Stromal cell of bone marrow (primary cell): ENCODE measurements at places on chromosomes 7 and 10.

DNA sequence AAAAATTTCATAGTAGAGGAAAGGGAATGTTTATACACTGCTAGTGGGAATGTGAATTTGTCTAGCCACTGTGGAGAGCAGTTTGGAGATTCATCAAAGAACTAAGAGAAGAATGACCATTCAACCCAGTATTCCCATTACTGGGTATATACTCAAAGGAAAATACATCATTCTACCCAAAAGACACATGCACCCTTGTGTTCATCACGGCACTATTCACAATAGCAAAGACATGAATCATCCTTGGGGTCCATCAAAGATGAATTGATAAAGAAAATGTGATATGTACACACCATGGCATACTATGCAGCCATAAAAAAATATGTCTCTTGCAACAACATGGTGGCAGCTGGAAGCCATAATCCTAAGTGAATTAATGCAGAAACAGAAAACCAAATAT is 825.7 kb downstream of the TNS3 start:
- no peak for DNase-seq

DNA sequence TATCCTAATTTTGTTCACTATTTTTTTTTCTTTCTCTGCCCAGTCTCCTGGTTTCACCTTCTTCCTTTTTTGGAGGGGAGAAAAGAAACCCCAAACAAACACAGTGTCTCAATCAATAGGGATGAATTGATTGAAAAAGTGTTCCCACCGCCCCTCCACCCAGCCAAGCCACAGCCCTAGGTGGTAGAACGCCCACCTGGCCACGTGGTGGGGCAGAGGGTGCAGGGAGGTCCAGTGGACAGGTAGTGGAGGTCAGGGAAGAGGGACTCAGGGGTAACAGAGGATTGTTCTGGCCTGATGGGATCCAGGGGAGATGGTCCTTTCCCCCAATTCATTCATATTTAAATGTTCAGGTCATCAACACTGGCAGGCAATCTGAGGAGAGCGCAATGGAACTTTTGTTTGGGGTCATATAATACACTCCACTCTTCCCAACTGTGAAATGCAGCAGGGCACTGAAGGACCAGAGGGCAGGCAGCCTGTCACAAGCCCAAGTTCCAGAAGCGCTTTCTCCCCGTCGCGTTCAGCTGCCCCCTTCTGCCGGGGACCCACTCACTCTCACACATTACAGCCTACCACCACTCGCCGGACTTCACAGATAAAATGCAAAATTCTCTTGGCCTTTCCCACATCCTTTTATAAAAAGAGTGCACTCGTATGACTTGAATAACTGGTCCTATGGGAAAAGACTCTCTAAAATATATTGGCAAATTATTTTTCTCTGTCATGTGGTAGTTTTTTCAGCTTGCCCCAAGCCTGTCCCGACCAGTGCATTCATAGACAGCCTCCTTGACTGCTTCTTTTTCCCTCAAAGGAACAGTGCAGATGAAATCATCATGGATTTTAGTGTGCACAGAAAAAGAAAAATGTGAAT is 1.6 kb downstream of the INHBA start:
- DNase-seq, result no peak

DNA sequence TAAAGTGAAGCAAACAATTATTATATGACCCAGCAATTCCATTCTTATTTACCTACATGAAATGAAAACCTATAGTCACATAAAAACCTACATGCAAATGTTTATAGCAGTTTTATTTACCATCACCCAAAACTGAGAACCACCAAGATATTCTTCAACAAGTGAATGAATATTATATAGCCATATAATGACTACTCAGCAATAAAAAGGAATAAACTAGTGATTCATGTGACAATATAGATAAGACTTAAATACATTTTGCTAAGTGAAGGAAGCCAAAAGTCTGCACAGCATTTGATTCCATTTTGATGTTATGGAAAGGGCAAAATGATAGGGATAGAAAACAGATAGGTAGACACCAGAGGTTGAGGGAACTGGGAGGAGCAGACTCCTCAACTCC is 31.7 kb downstream of the PODXL start:
- DNase-seq, result no peak

DNA sequence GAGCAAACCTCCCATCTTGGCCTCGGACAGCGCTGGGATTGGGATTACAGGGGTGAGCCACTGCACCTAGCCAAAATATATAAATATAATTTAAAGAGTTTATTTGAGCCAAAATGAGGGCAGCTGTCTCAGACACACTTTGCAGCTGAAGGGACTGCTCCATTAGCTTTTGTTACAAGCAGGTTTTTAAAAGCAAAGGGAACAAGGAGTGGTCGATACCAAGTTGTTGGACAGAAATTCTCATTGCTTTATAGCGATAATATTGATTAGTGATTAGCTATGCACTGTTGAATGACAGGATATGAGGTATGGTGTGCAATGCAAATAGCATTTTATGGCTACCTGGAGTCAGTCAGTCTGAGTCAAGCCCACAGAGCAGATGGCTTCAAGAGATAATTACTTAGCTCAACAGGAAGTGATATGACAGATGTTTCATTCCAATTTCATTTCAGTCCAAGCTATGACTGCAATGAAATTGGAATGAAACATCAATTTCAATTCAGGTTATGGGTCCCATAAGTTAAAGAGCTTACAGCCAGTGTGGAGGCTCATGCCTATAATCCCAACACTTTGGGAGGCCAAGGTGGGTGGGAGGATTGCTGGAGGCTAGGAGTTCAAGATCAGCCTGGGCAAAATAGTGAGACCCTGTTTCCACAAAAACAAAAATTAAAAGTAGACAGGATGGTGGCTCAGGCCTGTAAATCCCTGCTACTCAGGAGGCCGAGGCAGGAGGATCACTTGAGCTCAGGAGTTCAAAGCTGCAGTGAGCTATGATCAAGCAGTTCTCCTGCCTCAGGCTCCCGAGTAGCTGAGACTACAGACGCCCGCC is 23.1 kb downstream of the TYW1 start:
- no peak for DNase-seq

DNA sequence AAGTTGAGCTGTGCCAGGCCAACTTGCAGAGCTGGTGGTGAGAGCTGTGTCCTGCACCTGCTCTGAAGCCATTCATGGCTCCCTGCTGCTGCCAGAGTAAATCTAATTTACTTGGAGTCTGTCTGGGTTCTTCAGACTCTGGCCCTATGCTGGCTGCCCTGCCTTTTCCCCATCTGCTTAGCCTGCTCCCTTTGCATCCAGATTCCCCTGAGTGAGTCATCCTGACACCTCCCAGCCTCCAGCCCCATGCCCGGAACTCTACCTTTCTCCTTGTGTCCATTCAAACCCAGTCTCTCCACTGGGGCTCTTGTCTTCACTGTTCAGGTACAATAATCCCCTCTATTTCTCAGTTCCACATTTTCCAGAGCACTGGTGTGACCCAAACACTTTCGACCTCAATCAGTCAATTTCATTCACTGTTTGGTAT is 434.4 kb upstream of the ZMIZ1 start:
- no peak for DNase-seq

GRCh38 chr10:84293574-84294016 is 34.8 kb upstream of the CCSER2 start:
- no peak for DNase-seq

- no peak for DNase-seq
Measured at GRCh38 chr10:5511231-5511884, 12.0 kb upstream of the CALML5 start.

- DNase-seq, result peak; percentile 45
Measured at GRCh38 chr7:2811476-2812113, 32.5 kb downstream of the GNA12 start.

DNA sequence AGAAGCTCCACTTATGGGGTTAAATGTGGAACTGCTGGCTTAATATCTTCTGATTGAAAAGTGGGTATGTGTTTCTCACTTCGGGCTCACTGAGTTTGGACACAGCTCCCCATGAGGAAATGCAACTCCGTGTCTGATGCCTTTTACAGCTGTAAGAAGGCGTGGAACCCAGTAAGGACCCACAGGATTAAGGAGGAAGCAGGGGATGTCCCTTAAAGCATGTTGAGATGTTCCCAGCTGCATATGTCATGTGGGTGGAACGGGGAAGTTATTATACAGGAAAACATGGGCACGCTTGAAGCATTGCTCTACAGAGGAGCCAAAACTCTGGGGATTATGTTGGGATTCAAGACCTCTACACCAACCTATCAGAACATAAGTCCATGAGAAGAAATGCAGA is 224.4 kb downstream of the NEBL start:
- DNase-seq, result no peak

GRCh38 chr7:2666155-2666554 is 21.8 kb upstream of the AMZ1 start:
- no peak for DNase-seq

DNA sequence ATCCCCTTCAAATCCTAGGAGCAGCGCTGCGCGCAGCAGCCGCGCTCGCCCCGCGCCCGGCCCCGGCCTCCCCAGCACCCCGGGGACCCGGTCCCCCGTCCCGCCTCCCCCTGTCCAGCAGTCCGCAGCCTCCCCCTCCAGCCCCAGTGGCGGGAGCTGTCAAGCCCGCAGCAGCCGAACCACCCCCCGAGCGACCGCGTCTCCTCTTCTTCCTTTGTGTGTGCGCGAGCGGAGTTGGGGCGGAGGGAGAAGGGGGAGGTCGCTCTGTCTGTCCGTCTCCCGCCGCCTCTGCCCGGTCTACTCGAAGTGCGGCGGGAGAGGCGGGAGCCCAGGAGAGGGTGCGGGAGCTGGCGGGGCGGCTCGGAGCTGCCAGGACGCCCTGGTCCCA is 375 bp upstream of the CHN2 start:
- DNase-seq, result no peak

- no peak for DNase-seq
Measured at GRCh38 chr7:155219947-155220769, 77.5 kb upstream of the INSIG1 start.

- DNase-seq, result no peak
Measured at GRCh38 chr10:71748671-71749191, 24.6 kb downstream of the VSIR start.

DNA sequence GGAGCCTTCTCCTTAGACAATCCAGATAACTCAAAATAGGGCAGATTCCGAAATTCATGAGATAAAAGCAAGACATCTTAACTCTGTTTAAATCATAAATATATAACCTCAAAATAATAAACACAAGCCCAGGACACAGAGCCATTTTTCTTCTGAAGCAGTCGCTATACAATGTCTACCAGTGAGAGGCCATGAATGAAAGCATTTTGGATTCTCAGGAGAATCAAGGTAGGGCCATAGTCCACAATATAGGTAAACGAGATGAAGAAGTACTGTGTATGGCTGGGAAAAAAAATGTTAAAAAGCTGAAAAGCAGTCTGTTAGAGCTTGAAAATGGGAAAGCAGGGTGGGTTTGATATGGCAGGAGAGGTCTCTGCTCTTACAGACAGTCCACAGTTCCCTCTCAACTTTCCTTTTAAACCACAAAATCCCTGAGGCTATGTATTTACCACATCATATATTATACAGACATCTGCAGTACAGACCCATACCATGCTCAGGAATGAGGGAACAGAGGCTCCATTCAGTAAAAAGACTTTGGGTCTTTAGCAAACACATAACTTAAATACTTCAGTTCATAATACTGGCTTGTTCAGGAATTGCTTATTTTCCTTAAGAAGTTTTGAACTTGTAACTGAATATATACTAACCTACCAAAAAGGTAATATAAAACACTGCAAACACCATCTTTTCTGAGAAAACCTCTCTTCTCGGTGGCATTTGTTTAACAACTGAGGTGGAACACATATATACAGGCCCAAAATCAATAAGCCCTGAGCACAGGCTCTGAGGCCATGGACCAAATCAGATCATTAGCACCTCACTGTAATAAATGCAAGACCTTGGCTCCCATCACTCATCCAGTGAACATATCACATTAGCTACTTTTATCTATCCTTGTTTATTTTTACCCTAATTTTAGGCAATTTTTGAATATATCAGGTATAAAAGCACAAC is 109.3 kb downstream of the SORBS1 start:
- DNase-seq, result no peak

DNA sequence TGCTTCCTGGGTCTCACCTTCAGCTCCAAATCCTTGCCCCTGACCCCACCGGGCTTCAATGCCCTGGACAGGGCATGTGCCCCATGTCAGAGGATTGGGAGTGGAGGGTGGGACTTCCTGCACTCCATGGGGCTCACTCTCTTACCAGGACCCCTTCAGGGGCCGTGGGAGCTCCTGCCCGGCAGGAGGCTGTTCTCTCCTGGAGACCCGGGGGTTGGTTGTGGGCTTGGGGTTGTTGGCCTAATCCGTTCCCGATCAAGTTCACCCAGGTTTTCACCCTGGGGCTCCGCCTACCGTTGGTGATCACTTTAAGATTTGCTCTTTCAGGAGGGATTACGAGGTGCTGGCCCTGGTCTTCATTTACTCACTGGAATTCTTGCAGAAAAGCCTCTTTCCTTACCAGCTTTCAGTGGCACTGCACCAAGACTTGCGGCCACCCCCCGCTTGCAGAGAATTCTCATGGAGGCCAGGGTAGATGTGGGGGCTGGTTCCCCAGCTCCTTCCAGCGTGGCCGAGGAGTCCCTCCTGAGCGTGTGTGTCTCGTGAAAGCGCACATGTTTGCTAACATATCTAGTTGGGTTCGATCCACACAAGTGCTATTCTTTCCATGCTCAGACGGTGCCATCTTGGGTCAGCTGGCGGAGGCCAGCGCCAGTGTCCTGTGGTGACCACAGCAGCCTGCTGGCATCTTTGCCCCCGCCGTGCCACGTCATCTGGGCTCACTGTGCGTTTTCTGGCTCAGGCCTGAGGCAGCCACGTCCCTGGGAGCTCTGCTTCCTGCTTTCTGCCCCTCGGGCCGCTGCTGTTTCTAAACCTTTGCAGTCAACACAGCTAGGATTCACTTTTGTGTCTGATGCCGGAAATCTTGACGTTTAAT is 15.6 kb downstream of the PWWP2B start:
- no peak for DNase-seq

DNA sequence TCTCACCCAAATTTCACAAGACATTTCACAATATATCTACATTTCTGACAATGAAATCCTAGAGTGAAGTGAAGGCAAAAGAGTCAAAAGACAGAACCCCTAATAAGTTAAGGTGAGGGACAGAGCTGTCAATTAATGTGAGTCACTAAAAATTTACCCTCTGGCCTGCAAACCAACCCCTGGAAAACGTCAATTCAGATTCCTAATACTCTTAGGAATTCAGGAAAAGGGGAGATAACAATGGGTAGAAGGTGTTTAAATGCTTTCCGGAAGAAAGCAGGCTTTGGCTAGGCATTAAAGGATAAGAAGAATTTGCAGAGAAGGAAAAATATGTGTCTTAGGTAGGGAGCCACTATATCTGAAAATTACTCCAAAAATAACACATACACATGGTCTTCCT is 299.6 kb downstream of the INHBA start:
- no peak for DNase-seq

DNA sequence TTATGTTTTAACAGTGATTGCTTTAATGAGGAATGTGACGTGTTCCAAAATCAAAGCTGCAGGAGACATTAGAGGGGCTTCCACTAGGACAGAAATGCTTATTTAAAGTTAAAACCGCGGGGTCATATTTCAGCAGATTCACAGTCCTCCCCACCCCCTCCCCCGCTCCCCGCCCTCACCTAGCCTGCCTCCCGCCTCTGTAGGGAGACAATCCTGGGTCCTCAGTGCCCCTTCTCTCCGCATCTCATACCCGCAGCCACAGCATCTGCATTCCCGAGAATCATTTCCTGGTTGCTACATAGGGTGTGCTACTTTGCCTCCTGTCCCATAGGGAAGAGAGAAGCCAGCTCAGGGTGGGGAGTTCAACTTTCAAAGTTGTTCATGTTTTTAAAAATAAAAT is 3.1 kb upstream of the DRGX start:
- DNase-seq, result no peak

GRCh38 chr7:121961089-121961867 is 88.3 kb downstream of the PTPRZ1 start:
- peak; percentile 59 for DNase-seq

GRCh38 chr10:15027741-15028140 is 16.0 kb upstream of the OLAH start:
- no peak for DNase-seq
